ENCODE measurements at places on chromosomes 6 and 20.

DNA sequence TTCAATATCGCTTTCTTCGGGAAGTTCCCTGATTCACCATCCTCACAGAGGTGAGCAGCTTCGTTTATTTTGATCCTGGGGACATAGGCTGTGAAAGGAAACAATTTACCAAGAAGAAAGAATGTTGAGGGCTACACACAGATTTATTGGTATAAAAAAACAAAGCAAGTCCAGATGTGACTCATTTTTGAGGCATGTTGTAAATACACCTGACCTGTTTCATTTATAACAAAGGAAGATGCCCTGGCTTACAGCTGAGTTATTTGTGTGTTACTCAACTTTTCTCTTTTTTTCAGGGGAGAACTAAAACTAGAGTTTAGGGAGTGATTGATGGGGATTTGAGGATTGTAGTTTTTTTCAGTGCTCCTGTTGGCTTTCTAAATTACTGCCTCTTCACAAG is 489.5 kb downstream of the CBLN4 start:
- DNase-seq, result no peak

DNA sequence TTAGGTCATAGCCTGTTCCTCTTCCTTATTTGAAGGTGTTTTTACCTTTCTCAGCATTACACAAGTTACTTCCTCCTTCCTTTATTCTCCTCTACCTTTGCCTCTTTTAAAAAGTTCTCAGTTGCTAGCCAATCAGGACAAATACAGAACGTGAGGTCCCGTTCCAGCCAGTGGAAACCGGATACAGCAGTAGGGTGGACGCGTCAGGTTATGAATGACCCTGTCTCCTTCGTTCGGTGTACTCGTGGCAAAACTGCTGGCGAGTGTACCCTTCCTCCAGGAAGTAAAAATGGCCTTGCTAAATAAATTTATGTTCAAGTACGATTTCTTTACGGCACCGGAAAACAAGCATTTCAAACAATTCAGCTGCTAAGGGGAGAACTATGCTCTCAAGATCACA is 77.0 kb upstream of the MLN start:
- no peak for DNase-seq

- no peak for DNase-seq
Observed at GRCh38 chr20:56978475-56978874, 288.0 kb downstream of the BMP7 start.

DNA sequence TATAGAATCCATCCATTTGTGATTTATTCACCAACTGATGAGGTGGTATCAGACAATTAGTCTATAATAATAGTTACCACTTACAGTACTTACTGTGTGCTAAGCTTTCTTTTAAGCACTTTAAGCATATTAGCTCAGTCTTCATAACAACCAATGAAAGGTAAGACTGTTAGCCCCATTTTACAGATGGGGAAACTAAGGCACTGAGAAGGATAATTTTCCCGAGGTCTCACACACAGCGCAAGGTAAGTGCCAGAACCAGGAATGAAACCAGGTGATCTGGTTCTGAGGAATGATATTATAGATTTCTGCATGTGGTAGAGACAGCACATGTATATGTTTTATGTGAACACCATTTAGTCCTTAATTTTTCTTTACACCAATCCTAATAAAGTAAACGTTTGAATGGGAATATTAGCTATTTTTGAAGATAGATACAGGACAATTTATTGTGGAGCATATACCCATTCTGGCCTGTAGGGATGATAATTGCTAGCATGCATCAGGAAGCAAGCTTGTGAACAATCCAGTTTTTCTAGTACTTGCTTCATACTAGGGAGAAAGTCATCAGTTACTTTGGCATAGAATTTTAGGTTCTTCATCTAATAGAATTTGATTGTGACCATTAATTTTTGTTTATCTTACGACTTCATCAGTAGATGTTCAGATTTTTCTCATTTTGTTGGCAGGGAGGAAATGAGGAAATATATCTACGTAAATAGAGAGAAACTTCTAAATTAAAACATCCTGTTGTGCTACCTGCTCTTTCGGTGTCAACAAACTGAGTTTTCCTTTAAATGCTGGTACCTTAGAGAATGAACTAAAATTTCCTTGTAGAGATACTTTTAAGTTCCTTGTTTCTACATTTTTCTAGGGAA is 3.0 kb downstream of the YWHAB start:
- DNase-seq, result peak; percentile 24

GRCh38 chr6:39962831-39963230 is 28.6 kb upstream of the MOCS1 start:
- DNase-seq, result no peak

- DNase-seq, result no peak
Observed at GRCh38 chr6:169589293-169589692, 112.5 kb downstream of the WDR27 start.

GRCh38 chr6:52286798-52287432 is 2.4 kb upstream of the MCM3 start:
- peak; percentile 88 for DNase-seq

Data from NB4 (cell line).